ENCODE measurements at places on chromosomes 2 and 18.

- no peak for DNase-seq
Observed at GRCh38 chr2:80638783-80639182, 334.2 kb upstream of the LRRTM1 start.

DNA sequence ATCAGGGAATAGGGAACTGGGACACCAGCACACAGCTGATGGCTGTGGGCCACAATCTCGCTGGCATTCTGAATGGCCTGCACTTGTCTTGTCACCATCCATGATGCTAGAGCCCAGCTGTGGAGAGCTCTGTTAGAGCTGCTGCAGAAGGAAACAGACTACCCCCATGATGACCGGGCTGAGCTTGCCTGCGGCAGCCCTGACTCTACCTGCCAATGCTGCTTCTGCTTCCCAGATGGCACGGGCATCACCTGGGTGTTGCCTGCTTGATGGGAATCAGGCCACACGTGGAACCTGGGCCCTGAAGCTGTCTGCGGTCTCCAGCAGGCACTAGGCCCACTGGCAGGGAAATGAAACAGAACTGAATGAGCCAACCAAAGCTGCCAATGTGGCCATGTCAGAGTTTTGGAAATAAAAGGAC is 11.2 kb upstream of the DAW1 start:
- no peak for DNase-seq

DNA sequence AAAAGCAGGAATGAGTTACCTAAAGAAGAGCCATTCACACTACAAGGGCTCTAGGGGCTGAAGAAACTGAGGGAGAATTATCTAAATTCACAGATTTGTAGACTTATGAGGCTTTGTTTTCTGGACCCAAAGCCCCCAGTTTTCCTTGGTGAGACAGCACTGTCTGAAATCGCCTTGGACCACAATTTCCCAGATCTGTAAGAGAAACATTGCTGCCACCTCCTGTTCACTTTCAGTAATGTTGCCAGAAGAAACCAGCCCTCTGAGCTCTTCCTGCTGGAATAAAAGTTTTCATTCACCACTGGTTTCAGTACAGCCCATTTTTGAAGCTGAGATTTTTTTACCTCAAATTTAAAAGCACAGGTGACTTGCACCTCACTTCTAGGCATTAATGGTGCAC is 169.2 kb downstream of the CDH20 start:
- DNase-seq, result peak; percentile 93

- peak; percentile 67 for DNase-seq
Observed at GRCh38 chr2:120878970-120879369, 143.3 kb downstream of the GLI2 start.

GRCh38 chr2:241271706-241272302 is 43.7 kb downstream of the HDLBP start:
- peak; percentile 71 for DNase-seq

DNA sequence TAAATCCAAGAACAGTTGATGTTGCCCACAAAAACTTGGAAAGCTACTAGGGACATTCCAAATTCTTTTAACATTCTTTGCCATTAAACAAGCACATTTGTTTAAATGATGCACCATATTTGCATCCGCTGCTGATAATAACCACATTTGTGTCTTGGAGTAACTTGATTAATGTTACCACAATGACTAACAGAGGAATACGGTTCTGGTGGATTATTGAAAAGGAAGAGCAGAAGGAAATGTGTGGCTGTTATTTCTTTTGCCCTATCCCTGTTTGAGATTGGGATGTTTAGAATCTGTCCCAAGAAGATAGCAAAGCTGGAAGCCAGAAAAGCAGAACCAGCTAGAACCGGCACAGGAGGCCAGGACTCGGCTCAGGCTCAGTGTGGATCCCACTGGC is 39.2 kb upstream of the RASGRP3 start:
- DNase-seq, result peak; percentile 33

- no peak for DNase-seq
Observed at GRCh38 chr2:115763601-115764000, 1321.2 kb downstream of the DPP10 start.

DNA sequence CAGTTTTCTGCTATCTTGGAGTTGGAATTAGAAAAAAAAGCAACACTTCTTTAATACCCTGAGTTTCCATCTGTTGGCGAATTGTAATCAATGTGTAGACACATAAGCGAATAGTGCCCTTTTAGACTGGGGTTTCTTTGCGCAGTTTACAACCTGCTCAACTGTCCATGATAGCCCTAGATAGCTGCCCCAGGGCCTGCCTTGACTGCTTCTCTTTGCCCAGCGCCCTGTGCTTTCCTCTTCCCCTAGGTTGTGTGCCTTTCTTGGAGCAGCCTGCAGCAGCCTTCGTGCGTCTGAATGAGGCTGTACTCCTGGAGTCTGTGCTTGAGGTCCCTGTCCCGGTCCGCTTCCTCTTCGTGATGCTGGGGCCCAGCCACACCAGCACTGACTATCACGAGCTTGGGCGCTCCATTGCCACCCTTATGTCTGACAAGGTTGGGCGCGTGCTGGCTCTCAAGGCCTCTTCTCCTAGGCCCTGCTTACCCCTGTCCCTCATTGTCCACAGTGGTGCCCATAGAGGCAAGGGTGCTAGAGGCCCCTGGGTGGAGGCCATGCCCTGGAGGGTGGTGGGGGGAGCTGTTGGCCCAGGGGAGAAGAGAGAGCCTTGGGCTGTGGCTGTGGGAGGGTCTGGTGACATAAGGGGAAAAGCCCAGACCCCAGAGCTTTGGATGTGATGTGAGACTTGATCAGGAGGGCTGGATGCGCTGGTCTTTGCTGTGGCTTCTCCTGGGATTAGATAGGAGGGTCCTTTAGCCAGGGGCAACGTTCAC is 6.9 kb downstream of the SLC4A3 start:
- no peak for DNase-seq

DNA sequence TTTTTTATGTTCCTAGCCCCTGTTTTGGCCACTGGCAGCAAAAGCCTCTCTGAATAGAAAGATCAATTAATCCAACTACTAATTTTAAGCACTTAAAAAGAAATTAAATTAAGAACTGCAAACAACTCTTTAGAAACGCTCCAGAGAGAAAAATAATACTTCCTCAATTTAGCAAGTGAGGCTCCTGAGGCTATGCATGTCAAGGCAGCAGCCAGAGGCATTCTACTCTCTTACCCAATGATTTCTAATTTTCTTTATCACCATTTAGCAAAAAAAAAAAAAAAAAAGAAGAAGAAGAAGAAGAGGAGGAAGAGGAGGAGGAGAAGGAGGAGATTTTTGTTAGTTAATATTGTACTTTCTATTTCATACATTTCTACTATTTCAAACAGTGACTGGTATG is 68.5 kb downstream of the TMEM237 start:
- no peak for DNase-seq

DNA sequence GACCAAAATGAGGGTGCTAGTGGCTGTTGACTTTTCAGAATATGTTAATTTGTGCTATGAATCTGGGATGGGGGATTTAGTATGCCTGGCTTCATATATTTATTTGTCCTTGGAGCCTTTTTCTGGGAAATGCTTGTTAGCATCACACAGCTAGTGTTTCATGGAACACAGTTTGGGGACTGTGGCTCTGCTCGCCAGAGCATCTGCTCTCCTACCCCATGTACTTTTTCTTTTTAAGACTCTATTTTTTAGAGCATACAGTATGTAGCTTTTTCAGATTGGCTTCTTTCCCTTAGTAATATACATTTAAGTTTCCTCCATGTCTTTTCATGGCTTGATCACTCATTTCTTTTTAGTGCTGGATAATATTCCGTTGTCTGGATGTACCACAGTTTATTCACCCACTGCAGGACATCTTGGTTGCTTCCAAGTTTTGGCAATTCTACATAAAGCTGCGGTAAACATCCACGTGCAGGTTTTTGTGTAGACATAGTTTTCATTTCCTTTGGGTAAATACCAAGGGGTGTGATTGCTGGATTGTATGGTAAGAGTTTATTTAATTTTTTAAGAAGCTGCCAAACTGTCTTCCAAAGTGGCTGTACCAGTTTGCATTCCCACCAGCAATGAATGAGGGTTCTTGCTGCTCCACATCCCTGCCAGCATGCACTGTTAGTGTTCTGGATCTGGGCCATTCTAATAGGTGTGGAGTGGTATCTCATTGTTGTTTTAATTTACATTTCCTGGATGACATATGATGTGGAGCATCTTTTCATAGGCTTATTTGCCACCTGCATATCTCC is 44.1 kb downstream of the EFR3B start:
- DNase-seq, result no peak

DNA sequence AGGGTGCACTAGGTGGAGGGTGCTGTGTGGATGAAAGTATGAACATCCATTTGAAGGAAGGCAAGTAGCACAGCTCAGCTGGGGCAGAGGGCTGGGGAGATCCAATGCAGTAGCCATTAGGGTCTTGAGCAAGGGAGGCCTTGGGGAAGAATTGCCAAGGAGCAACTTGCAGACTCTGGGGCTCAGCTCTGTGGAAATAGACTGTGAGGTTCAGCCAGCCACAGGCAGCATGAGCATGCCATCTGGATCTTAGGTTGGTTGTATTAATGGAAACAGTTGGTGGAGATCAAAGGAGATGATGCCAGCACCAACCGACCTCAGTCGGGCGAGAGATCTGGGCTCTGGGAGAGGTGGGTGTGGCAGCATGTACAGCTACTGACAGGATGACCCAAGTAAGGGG is 5.6 kb downstream of the ZAP70 start:
- DNase-seq, result no peak

DNA sequence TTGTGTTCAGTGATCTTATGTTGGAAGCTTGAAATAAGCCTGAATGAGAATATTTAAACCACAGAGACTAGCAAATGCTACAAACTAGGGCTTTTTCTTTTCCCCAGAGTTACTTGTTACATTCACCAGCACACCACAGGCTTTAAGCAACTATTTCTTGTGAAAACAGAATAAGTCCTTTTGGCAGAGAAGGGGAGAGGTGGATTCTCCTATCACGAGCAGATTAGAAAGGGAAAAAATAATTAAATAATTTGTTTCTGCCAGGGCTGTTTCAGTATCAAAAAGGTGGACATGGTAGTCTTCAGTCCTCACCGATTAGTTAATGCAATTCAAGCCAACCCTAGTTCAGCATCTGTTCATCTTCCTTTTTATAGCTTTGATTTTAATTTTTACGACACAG is 12.6 kb downstream of the IFIH1 start:
- no peak for DNase-seq

GRCh38 chr18:21798126-21798525 is 57.5 kb downstream of the MIB1 start:
- no peak for DNase-seq

Measured in eye (tissue), 1 donor.